ENCODE measurements at places on chromosomes 16 and 17.

DNA sequence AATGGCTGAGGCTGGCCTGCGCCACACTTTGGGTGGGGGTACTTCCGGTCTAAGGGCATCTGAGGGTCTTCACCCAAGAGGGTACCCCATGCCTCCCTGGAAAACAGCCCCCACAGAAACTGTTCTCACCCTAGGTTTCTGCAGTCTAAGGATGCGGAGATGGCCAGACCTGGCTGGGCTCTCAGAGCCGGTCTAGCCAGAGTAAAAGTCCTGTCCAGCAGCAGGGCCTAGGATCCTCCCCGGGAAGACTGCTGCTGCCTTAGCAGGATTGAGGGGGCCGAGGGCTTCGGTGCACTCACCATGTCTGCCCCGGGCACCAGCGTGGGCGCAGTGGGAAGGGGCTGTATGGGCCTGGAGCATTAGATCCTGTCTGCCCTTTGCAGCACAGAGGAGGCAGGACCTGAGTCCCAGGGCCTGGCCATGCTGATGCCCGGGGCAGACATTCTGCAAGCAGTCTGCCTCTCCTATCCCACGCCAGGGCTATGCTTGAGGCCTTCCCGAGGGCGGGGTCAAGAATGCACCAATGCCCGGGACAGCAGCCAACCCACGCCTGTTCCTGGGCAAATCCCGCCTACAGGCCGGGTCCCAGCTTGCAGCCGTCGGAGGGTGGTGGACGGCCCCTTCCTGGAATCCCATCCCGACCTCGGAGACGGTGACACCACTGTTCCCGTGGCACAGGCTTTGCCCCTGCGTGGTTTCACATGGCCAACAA, 54.7 kb downstream of the CBFA2T3 start:
- no peak overlapping the region for H3K4me3 ChIP-seq
- no peaks in the 10 kb centered on the region for H3K27me3 ChIP-seq
- H3K27ac ChIP-seq = no peak overlapping the region
- no peaks in the 10 kb centered on the region for H3K36me3 ChIP-seq
- no peak for DNase-seq

GRCh38 chr17:30433514-30433913, 43.7 kb upstream of the GOSR1 start:
- no peaks in the 10 kb centered on the region for H3K4me1 ChIP-seq
- DNase-seq = no peak
- H3K36me3 ChIP-seq = peaks cover 27% of the 10 kb centered on the region
- H3K4me3 ChIP-seq = no peak overlapping the region
- H3K27me3 ChIP-seq = no peaks in the 10 kb centered on the region

DNA sequence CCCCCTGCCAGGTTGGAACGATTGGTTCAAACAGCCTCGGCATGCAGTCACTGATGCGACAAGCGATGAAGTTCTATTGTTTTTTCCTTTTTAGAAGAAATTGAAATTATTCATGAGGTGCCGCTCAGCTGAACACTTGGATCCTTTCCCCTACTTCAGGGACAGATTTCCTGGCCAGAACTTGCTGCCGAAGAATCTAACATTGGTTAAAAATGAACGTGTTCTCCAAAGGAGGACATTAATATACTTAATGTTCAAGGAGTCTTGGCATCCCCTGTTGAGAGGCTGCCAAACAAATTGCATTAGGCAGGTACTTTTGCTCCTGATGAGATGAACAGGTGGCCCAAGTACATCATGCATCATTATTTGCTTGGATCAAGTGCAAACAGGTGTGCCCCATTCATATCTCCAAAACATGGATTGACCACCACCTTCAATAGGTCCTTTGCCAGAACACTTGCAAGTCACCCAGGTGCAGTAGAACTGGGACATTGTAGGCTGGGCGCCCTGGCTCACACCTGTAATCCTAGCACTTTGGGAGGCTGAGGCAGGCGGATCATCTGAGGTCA, 437.2 kb downstream of the HAPSTR1 start:
- H3K4me3 ChIP-seq = no peak overlapping the region
- no peaks in the 10 kb centered on the region for H3K27me3 ChIP-seq
- H3K4me1 ChIP-seq = no peaks in the 10 kb centered on the region
- H3K36me3 ChIP-seq = no peaks in the 10 kb centered on the region
- DNase-seq = no peak

DNA sequence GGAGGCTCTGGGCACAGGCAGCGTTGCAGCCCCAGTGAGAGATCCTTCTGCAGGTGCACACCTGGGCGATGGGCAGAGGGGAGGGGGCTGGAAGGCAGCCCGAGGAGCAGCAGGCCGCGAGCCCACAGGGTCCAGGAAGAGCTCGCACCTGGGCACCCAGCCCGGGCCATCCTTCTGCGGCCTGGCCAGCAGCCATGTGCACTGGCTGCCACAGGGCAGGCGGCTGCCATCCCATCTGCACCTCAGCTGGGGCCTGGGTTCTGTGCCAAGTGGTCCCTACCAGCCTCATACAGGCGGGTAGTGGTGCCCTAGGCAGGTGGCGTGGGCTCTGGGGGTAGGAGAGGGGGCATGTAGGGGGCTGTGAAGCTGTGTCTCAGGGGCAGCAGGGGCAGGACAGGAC, 197.2 kb downstream of the RBFOX3 start:
- H3K4me1 ChIP-seq = no peaks in the 10 kb centered on the region
- no peaks in the 10 kb centered on the region for H3K36me3 ChIP-seq
- no peaks in the 10 kb centered on the region for H3K27me3 ChIP-seq
- H3K27ac ChIP-seq = no peak overlapping the region
- no peak overlapping the region for H3K4me3 ChIP-seq

All from natural killer cell (primary cell).